Stimulated activated CD4-positive, alpha-beta T cell treated with anti-CD3 and anti-CD28 coated beads, Interleukin-15, amount 100 ng/mL, for 24 hours (primary cell): ENCODE measurements at places on chromosomes 7 and 10.

- DNase-seq, result no peak
Observed at GRCh38 chr10:4154191-4154715, 369.2 kb upstream of the KLF6 start.

GRCh38 chr10:117164592-117165537, 26.8 kb upstream of the VAX1 start:
- DNase-seq, result no peak

DNA sequence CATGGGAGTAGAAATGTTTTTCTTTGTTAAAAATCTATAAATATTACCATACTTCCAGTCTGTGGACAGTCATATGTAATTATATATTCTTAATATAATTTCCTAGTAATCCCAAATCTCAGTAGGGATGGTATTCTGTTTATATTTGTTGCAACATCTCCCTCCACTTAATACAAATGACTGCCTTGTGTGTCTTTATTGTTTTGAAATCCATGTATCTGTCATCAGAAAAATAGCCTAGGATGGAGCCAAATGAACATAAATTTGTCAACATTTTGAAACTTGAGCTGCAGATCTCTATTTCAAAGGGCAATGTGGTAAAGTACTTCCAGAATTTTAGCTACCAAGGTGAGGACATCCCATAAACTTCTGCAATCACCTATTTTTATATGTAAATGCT, 290.7 kb downstream of the TSPAN12 start:
- no peak for DNase-seq

GRCh38 chr7:44524811-44525388, 16.2 kb downstream of the NPC1L1 start:
- no peak for DNase-seq

DNA sequence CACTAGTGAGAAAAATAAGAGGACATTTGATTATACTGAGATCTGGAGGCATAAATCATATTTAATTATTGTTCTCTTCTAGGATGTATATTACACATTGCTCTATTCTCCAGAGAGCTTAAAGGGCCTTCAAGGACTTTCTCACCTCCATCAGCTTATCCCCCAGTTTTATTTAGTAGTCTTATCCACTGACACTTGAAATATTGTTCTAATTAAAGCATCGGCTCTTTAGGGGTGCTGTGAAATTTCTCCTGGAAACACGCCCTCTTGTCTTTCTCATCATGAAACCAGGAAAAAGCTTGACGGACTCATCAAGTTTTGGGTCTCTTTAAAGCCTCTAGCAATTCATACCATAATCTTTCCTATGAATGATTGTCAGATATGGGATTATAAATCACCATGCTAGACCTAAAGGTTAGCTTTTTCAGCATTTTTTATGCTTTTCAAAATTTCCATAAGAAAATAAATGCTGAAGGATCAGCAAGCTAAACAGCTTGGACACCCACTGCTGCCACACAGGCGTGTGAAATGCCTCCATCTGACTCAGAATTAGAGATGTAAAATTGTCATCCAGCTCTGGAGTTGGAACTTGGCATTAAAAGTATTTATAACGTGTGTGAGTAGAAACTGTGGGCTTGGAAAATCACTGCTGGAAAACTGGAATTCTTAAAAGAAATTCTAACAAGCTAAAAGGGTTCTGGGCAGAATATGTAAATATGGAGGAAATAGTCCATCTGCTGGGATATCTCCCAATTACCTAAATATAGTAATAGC, 216.3 kb downstream of the CHRM2 start:
- DNase-seq, result no peak

DNA sequence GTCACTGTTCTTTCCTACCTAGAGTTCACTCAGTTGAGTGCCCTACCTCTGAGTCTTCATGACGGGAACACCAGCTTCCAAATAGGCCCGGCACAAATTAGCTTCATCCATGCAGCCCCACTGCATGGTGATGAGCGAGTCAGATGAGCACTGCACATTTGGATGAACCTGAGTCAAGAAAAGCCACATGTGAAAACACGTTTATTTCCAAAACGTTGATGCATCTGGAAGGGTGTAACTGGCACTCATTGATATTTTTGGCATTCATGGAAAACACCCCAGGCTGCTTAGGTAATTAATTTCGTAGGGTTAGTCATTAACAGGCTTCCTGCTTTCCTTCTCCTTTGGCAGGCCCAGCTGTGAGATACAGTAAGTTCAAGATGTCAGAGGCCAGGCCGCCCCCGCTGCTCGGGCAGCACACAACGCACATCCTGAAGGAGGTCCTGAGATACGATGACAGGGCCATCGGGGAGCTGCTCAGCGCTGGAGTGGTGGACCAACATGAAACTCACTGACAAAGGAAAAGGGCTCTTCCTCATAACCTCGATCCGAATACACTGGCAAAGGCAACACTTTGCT, 725.2 kb downstream of the SUGCT start:
- DNase-seq, result no peak

DNA sequence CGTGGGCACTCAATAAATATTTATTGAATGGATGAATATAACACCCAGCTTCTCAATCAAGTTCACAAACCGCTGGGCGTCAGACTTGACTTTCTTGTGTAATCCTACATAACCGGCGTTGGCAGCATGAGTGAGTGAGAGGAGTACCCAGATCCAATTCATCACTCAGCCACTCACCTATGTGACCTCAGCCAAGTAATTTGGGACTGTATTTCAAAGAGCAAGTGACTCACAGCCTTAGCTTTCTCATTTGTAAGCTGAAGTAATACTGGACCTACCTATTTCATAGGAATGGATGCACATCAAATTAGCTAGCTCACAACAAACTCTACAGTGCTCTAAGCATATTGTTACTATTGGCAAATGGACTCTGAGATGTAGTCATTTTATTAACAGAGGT, 53.8 kb upstream of the FAM204A start:
- DNase-seq, result no peak

DNA sequence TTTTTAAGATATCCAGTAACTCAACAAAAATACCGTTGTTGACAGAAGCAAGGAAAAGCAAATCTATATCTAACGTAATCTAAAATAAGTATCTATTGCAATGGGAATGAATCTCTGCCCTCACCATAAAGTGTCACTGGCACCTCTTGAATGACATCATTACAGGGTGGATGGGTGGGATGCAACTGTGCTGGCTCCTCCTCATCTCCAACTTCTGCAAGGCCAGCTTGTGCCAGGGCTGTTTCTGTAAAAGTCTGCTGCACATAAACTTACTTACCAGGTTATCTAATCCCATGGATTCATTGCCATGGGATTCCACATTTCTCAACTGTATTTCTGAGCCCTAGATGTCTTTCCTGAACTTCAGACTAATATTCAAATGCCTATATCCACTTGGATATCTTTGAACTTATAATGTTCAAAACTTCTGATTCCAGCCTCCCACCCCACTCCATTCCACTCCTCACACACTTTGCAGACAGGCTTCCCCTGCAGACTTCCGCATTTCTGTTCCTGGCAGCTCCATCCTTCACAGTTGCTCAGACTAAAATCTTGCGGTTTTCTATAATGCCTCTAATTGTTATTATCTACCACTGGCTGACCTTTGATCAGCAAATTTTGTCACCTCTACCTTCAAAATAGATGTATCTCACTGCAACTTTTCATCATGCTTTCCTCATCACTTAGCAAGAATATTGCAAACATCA, 10.7 kb downstream of the FGL2 start:
- DNase-seq, result no peak

DNA sequence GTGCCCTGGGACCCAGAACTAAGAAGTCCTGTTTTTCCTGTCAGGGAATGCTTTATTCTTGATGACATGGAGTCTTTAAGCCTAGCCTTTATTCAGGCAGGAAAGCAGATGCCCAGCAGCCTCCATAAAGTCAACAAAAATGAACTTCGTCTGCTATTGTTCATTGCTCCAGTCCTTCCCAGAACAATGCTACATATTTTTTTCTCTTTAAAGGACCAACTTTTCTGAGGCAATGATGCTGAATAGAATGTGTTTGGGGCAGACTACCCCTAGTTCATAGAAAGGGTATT, 47.6 kb upstream of the PDCD4 start:
- DNase-seq, result no peak

GRCh38 chr7:139658908-139659675, 118.7 kb downstream of the HIPK2 start:
- no peak for DNase-seq

GRCh38 chr10:18664841-18665478, 5.7 kb downstream of the ARL5B start:
- no peak for DNase-seq

DNA sequence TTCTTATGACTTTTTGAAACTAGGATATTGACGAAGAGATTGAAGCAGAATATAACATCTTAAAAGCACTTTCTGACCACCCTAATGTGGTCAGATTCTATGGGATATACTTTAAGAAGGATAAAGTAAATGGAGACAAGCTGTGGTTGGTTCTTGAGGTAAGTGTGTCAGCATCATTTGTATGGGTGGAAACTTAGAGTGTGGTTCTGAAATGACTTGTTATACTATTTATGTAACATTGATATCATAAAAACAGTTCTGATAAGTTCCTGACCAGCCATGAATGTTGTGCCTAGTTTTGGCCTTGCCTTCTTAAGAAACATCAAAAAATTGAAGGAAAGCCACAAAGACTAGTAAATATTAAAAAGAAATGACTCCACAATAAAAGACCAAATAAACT, 20.8 kb downstream of the MYO3A start:
- DNase-seq, result no peak

DNA sequence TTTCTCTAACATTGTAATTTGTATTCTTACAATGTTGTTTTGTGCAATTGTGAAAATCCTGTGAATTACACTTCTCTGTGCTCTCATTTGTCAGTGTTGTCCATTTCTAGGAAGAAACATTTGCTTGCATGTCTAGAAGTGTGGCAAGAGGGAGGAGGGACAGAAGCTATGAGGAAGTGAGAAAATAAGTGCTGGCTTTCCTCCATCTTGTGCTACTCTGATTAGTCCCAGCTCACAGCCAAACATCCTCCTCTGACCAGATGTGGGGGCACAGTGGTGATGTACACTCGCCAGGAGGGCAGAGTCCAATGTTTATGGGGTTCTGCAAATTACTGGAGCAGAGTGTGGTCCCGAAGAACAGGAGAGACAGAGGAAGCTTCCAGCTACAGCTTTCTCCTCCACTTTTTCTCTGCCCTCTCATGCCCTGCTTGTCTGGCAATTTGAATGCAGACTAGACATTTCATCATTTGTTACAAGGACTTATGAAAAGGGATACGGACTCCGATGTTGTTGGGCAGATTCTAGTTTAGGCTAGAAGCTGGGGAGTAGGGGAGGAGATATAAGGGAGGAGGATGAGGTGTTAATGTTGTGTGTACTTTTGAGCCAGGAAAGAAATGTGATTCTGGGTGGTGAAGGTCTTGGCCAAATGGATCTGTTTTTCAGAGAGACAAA, 131.0 kb upstream of the C1GALT1 start:
- DNase-seq, result no peak

DNA sequence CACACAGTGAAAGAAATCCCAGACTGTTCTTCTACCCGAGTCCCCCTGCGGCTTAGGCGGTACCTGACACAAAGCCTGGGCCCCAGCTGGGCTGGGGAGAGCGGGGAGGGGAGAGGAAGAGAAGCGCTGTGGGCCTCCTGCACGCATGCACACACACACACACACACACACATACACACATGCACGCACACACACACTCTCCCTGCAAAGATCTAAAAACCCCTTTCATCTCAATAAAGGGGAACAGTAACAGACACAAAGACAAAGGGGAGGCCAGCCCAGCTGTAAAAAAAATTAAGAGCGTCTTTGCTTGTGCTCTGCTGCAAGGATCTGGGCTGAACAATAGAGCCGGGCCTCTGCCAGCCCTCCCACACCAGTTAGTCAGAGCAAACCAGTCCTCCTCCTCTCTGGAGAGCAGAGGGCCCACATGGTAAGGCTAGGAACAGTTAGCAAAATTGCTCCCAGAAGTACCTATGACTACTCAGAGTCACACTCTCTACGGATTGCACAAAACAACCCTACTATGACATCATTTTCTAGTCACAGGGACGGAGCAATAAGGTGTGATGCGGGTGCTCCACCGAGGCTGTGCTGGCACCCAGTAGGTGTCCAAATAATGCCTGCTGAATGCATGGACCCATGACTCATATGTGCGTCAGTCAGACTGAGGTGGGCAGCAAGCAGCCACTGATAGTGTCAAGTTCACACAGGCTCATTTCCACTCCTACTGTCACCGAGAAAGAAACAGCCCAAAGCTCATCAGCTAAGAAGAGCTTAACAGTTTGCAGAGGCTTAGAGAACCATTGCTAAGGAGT, 9.2 kb downstream of the ITPRIP start:
- peak; percentile 84 for DNase-seq

DNA sequence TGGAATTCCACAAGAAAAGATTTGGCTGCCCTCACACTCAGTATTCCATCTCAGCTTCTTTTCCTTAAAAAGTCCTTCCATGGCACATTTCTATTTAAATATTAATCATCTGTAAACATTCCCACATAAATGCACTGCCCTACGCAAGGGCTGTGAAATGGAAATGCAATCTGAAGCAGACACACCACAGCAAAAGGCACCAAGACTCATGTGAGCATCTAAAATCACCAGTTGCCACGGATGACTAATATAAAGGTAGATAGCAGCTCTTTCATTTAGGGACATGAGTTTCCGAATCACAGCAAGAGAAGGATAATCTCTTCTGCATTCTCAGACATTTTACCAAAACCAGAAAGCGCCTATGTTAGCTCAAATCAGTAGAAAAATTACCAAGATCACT, 31.6 kb downstream of the COA1 start:
- DNase-seq, result no peak

- no peak for DNase-seq
Observed at GRCh38 chr7:12130609-12131008, 80.5 kb upstream of the TMEM106B start.

GRCh38 chr10:4784667-4785333, 41.2 kb upstream of the AKR1E2 start:
- no peak for DNase-seq

DNA sequence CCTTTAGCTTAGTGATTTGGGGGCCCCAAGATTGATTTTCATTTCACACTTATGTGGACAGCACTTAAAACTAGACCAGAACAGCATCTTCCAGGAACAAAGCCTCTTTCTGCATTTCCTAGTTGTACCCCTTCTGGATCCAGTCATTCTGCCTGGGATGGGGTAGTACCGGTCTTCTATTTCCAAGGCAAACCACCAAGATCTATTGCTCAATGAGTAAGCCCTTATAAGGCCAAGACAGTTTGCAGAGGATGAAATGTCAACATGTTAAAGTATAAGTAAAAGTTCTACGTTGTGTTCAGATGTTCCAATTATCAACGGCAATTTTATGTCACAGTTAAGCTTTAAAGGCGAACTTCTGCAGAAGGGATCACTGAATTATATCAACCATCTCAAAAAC, 106.9 kb upstream of the ZNF746 start:
- DNase-seq, result no peak

DNA sequence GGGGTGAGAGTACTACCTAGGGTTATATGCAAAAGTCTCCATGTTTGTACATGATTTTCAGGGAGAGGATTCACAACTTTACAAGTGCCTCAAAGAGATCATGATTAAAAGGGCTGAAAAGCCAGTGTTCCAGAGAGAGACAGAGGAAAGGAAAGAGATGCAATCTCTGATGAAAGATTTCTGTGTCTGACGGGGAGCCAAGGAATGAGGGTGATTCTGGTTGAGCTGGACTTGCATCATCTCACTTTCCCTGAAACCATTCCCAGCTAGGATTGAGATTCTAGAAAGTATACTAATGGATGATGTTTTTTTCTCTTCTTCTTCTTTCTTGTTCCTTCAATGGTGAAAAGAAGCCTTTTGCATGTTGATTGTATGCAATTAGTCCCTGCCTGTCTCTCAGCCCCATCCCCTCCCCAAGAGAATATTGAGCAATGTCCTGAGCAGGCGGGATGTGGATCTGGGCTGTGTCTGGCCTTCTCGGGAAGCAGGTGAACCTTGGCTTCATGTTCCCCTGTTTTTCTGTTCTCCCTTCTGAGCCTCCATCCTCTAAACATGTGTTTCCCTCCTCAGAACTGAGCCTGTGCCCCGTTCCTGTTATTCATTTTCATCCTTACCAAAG, 186.1 kb downstream of the ZNF365 start:
- DNase-seq, result no peak
